Tongue (tissue), 3 donors: ENCODE measurements at places on chromosomes 5 and 9. TPM values are rescaled to one million over a fixed set of nuclear protein-coding genes. Genes with fewer than 3 reads are reported as not detected.

ATP6V0E1 gene
- total RNA-seq, result 52.5 TPM

IFNA8 gene
- not detected for total RNA-seq

FGF10 gene
- 18.4 TPM for total RNA-seq

ZBED3 gene
- 5.5 TPM for total RNA-seq

CDC42SE2 gene
- 32.3 TPM for total RNA-seq

REEP2 gene
- total RNA-seq, result 4.1 TPM

ADAMTS12 gene
- 28.7 TPM for total RNA-seq

IRX2 gene
- 1.6 TPM for total RNA-seq

DNA sequence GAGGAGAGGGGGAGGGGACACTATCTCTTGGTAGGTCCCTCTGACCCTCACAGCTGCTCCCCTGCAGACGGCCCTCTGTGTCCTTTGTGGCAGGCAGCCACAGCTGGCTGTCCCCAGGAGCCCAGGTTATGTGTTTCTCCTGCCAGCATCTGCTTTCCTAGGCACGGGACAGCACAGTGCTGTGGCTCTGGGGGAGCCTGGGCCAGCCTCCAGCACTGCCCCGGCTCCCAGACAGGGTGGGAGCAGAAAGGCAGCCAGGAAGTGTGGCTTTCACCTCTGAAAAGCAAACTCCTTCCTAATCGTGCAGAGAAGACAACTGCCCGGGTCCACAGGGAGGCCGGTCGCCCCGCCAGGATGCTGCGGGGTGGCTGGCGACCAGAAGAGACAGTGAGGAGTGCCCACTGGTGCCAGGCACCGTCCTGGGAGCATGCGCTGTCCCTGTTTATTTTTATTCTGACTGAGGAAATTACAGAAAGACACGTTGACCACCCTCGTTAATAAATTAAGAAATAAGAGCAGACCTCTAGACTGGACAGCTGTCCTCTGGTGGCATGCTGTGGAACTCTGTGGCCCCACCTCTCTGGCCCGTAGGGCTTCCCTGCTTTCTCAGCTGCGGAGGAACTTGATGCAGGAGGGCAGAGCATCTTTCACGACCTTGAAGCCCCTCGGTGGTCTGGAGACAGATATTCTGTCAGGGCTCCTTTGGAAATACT, 240.3 kb downstream of the FANCC start:
- DNase-seq, result no peak

DNA sequence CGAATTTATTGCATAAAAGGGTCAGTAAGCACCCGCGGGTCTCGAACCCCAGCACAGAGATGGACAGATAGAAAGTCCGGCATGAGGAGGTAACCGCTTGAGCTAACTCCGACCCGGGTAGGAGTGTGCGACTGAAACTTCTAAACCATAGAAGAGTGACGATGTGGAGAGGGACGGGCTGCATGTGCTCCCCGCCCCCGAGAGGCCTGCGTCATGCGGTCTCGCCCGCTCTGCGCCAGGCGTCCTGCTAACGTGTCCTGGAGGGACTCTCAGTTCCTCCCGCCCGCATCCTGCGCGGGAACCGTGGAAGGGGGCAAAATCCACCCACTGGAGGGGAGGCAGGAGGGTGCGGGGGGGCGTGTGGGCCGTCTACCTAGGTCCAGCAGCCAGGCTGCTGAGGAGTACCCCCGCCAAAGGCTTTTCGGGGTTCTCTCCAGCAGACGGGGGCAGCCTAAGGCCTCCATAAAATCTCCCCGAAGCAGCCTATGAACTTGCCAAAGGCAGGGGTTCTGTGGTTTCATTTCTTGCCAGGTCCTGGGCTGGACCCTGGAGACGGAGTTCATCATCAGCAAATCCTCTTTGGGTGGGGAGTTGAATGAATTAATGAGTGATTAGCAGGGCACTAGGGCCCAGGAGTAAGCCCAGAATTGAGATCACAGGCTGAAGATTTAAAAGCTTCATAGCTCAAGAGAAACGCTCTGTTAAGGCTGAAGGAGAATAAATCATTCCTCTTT, 51.9 kb downstream of the TGFBI start:
- peak; percentile 98 for DNase-seq

- no peak for DNase-seq
Observed at GRCh38 chr5:164359260-164360255, 854.1 kb downstream of the MAT2B start.

- DNase-seq, result peak; percentile 96
Observed at GRCh38 chr9:129495620-129496472, 125.1 kb downstream of the C9orf50 start.

DNA sequence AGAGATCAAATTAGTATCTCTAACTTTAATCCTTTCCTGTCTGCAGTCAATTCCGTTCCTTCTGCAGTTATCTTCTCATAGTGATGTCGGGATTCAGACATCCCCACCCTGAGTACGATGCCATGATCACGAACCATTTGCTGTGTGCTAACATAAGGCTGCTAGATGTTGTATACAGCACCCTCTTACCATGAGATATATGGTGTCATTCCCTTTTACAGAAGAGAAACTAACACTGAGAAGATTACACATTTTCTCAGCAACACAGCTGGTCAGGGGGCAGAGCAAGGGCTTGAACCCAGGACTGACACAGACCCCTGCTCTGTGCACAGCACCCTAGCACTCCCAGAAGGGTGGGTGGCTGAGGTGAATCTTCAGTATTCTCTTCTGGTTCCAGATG, 46.9 kb upstream of the HSD17B4 start:
- no peak for DNase-seq

- no peak for DNase-seq
Observed at GRCh38 chr9:68904454-68904853, 109.5 kb downstream of the PRKACG start.

DNA sequence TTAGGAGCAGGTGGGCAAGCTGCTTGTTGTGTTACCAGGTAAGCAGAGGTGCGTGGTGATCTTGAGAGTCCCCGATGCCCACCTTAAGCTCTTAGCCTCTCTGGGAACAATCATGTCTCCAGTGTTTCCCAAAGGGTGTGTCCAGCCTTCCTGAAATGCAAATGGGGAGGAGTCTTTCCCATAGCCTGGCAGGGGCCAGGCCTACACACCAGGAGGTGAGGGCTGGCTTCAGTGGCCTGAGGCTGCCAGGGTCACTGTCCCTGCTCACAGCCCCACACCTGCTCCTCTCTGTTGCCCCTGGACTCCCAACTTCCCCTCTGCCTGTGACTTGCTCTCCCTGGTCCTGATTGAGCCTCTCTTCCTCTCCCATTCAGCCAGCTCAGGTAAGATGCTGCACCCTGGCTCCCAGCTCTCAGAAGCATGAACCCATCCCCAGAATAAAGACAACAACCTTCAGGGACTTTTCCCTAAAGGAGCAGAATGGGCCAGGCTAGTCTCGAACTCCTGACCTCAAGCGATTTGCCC, 65.7 kb upstream of the PHYKPL start:
- no peak for DNase-seq

- DNase-seq, result peak; percentile 87
Observed at GRCh38 chr5:54867310-54867944, 118.0 kb downstream of the ESM1 start.

GRCh38 chr5:166046956-166047355, 2244.5 kb upstream of the WWC1 start:
- DNase-seq, result no peak

DNA sequence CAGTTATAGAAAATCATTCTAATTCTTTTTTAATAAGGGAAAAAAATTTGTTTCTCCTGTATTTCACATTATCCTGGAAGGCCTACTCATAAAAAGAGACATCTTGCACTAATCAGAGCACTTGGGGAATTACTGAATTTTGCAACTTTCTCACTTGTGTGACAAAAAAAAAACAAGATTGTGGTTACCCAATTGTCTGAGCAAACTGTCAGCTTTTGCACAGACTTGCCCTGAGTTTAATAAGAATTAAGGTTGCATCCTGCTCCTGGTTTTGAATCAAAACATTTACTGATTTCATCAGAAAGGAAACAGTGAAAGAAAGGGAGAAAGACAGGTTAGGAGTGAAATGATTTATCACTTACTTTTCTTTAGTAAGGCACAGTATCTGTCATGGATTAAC, 10.6 kb upstream of the SH3RF2 start:
- DNase-seq, result no peak

- no peak for DNase-seq
Observed at GRCh38 chr5:71922584-71923106, 184.6 kb upstream of the MAP1B start.

- DNase-seq, result no peak
Observed at GRCh38 chr9:110078604-110079003, 129.4 kb downstream of the C9orf152 start.

DNA sequence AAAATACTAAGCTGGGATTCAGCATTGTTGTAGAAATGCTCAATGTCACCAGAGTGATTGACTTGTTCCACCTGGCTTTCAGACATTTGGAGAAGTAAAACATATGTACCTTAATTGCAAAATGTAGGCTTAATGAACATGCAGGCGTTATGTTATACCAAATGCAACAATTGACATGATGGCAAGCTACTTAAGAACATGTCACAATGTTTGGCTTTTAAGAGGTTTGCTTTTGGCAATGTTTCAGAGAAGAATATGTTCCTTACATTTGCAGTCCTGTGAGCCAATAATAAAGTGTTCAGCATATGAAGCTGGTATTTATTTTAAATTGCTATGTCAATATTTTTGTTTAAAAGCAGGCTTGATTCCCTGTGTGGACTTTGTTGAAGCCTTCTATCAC, 111.7 kb upstream of the NUDT12 start:
- DNase-seq, result peak; percentile 57

GRCh38 chr9:93184432-93185265, 710 bp downstream of the WNK2 start:
- DNase-seq, result no peak

DNA sequence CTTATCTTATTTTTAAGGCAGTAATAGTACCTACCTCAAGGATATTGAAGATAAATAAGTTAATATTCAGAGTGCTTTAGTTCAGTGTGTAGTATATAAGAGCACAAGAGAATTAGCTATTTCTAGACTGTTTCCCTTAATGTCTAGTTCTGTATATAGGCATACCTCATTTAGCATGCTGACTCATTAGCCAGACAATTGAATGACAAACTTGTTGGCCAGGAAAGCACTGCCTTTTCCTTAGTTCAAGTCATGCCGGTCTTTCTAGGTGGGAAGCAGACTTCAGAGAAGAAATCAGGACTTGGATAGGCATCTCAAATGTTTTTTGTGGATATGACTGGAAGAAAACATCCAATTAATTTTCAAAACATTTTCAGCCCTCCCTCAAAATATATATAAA, 3.2 kb upstream of the FBXO4 start:
- DNase-seq, result no peak

DNA sequence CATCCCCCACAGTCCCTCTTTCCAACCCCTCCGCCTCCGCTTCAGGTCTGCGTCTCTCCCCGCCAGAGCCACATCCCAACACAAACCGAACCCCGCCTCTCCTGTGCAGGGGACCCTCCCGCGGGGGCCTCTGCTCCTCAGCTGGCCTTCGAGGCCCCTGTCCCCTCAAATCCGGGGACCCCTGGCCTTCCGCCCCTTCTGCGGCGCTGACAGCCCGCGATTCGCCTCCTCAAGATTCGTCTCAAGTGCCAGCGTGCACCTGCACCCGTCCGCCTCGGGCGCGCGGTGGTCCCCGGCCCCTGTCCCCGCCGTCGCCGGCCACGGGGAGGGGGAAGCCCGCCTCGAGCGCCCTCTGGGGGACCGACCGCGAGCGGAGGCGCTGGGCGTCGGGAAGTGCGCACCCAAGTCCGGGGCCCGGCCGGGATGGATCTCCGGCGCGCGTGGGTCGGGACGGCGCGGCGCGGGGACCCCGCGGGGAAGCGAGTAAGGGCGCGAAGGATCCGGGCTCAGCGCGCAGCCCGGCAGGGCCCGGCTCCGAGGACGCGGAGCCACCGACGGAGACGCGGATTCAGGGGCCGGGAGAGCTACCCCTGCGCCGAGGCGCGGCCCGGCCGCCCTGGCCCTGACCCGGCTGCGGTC, 623 bp downstream of the FLT4 start:
- no peak for DNase-seq

- DNase-seq, result peak; percentile 60
Observed at GRCh38 chr5:38451074-38451725, 105.2 kb downstream of the LIFR start.

DNA sequence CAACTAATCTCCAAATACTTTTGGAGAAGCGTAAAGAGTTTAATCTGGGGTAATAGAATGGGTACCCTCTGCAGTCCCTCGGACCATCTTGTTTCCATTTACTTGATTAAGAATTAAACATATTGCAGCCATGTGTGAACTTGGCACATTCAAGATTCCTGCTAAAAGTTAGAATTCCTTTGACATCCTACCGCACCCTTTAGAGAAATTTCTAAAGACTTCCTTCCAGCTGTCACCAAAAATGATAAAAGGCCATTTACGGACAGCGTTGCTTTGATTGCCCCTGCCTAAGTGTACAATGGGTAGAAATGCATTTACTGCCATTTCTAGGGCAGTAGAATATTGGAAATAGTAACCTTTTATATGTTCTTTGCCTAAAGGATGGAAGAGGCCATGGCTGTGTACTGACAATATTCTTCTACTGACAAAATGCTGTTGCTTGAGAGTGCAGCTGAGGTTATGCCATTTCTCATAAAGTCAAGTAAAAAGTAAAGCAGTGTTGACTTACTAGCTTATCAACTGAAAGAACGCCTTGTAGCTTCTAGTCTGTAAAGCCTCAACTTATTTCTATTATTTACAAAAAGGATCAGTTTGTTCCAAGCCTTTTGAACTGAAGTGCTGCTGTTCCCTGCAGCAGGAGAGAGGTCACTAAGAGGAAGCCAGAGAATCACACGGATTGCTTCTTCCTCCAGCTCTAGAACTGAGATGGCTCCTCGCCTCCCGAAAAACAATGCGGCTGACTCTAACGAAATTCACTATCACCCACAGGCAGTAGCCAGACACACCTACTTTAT, 139.8 kb upstream of the BASP1 start:
- no peak for DNase-seq

GRCh38 chr9:71112866-71113265, 8.6 kb downstream of the TRPM3 start:
- DNase-seq, result no peak

GRCh38 chr5:146076028-146076427, 29.3 kb downstream of the PLAC8L1 start:
- DNase-seq, result no peak

DNA sequence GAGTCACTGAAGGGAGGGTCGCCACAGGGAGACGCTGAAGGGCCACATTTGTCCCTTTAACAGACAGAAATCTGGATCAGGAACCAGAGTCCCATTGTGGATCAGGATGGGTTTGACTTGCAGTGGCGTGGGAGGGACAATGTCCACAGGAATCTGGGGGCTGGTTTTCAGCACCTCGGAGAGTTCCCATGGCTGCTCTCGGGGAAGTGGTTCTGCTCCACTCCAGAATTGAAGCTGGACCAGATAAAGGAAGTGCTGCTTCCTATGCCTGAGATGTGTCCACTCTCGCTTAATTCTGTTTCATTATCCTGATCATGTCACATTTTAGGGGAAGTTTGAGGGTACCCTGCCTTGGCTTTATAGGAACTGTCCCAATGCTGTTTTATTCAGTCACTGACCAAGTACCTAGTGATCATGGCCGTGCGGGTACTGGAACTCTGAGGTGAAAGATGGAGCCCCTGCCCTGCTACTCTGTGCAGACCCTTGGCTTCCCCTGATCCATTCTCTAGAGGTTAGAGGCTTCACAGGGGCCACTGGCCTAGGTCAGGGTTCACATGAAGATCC, 28.7 kb downstream of the ENHO start:
- DNase-seq, result peak; percentile 82

GRCh38 chr5:113776832-113777525, 263.5 kb downstream of the YTHDC2 start:
- peak; percentile 11 for DNase-seq
